ENCODE measurements at places on chromosomes 7 and 10.

GRCh38 chr7:113131367-113131766 lies 13.0 kb upstream of the SMIM30 start:
- no peak overlapping the region for H3K27ac ChIP-seq
- no peaks in the 10 kb centered on the region for H3K4me1 ChIP-seq
- H3K36me3 ChIP-seq, result no peaks in the 10 kb centered on the region

- no peaks in the 10 kb centered on the region for H3K36me3 ChIP-seq
- H3K27ac ChIP-seq, result no peak overlapping the region
- H3K27me3 ChIP-seq, result no peaks in the 10 kb centered on the region
- H3K4me1 ChIP-seq, result no peaks in the 10 kb centered on the region
- no peak overlapping the region for H3K4me3 ChIP-seq
These were observed 189.7 kb upstream of the ADCY1 start for GRCh38 chr7:45384499-45384898.

DNA sequence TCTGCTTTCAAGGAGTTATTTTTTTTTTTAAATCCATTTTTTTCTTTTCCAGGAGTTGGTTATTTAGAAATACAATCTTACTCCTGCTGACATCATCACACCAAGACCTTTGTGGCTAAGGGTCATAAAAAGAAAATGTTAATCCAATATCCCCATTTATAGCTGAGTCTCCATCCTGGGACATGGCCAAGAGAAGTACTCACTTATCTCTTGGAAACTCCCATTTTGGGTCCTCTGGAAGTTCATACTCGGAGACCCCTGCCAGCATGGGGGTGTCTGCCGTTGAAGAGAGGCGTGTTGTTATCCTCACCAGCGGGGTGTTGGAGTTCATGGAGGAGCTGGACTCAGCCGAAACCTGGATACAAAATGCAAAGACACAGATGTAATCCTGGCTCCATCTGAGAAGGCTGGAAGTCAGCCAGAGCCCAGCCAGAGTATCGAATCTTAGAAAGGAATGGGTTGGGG lies 94.6 kb downstream of the FGFR2 start:
- H3K4me1 ChIP-seq, result peaks cover 1% of the 10 kb centered on the region
- H3K27me3 ChIP-seq, result no peaks in the 10 kb centered on the region
- H3K27ac ChIP-seq, result no peak overlapping the region
- no peak for DNase-seq

DNA sequence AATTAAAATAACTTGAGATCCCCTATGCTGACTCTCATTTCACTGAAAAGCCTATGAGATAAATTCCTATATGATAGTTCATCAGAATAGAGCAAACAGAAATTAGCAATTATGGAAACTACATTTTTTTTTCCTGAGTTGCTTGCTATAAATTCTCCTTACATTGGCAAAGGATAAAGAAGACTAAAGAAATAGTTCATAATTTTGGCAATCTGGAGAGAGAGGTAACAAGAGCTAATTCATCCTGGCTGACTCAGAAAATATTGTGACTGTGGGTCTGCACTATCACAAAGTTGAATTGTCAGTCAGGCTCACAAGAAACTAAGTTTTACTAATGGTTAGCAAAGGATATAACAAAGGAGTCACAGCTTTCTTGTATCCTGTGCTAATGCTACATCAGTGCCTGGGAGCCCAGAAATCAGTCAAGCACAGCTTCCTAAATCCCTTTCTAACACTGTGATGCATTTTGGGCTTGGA lies 483.0 kb downstream of the MAGI2 start:
- DNase-seq, result no peak
- no peak overlapping the region for H3K27ac ChIP-seq
- H3K4me1 ChIP-seq, result no peaks in the 10 kb centered on the region
- no peaks in the 10 kb centered on the region for H3K27me3 ChIP-seq
- H3K4me3 ChIP-seq, result no peak overlapping the region

DNA sequence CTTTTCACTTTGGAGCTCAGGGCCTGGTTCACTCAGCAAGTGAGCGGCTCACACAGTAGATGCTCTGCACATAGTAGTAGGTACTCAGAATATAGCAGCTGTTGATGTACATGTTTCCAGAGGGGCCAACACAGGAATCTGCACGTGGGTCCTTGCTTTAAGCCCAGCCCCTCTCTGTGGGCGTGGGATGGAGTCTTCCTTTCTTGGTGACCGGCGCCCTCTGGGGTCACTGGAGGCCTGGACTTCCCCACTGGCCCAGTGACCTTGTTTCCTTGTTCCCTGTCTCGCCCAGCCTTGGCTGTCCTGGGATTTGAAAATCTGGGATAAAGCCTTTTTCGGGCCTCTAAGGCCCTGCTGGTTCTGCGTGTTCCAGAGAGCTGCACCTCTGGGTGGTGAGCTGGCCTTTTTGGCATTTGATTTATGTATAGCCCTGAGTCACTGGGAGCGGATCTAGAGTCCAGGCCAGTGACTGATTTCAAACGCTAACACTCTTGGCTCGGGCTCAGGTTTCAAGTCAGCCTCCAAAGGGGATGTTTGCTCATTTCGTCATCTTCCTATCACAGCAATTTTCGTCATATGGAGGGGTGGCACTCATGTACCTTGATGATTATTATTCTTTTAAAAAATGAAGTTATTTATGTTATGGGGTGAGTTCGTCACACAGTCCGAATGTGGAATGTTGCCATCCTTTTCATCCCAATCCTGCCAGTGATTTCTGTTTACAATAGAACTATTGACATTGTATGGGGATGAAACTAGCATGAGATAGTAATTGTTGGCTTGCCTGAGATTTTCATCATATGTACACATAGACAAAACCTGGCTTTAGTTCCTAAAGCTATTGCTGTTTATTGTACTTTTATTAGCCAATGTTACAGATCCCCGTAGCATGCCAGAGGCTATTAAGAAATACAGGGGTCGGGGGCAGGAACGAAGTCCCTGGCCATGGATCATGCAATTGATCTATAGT lies 65.5 kb downstream of the CUX1 start:
- H3K27ac ChIP-seq, result no peak overlapping the region
- peak; percentile 83 for DNase-seq
- no peaks in the 10 kb centered on the region for H3K36me3 ChIP-seq
- no peaks in the 10 kb centered on the region for H3K27me3 ChIP-seq

GRCh38 chr7:134527979-134528371 lies 608 bp downstream of the AKR1B10 start:
- DNase-seq, result no peak
- H3K27me3 ChIP-seq, result no peaks in the 10 kb centered on the region
- H3K36me3 ChIP-seq, result no peaks in the 10 kb centered on the region
- H3K27ac ChIP-seq, result no peak overlapping the region
- H3K4me1 ChIP-seq, result peaks cover 5% of the 10 kb centered on the region

GRCh38 chr7:27125986-27126394 lies 4.6 kb downstream of the HOXA4 start:
- no peak for DNase-seq
- peaks cover 3% of the 10 kb centered on the region for H3K4me1 ChIP-seq
- no peaks in the 10 kb centered on the region for H3K27me3 ChIP-seq

GRCh38 chr10:44383749-44384600 lies 922 bp downstream of the CXCL12 start:
- H3K27ac ChIP-seq, result peak overlapping the region; percentile 46
- no peaks in the 10 kb centered on the region for H3K36me3 ChIP-seq
- no peaks in the 10 kb centered on the region for H3K27me3 ChIP-seq
- DNase-seq, result peak; percentile 49
- peaks cover 6% of the 10 kb centered on the region for H3K4me1 ChIP-seq

Measured in ovary (tissue), 10 donors.